PC-9 (cell line): ENCODE measurements at places on chromosomes 1 and 21. TPM values are rescaled to one million over a fixed set of nuclear protein-coding genes. Genes with fewer than 3 reads are reported as not detected.

DNA sequence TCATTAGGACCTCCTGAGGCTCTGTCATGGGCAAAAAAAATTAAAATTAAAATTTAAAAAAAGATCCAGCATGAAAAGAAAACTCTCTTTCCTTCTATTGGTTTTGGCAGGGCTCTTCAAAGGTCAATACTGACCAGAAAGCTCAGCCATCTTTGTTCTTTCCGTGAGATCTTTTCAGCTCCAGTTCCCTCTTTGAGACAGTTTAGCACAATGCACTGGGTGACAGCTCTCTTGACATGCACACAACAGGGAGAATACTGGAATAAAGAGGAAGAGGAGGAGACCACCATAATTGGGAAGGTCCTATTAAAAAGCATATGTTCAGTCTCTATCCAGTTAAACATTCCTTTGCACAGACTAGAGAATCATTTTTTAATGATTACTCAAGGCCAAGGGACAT is 6.3 kb downstream of the LIX1L start:
- H3K36me3 ChIP-seq, result no peaks in the 10 kb centered on the region
- H3K27ac ChIP-seq, result no peak overlapping the region
- no peak overlapping the region for H3K4me3 ChIP-seq
- DNase-seq, result no peak

DNA sequence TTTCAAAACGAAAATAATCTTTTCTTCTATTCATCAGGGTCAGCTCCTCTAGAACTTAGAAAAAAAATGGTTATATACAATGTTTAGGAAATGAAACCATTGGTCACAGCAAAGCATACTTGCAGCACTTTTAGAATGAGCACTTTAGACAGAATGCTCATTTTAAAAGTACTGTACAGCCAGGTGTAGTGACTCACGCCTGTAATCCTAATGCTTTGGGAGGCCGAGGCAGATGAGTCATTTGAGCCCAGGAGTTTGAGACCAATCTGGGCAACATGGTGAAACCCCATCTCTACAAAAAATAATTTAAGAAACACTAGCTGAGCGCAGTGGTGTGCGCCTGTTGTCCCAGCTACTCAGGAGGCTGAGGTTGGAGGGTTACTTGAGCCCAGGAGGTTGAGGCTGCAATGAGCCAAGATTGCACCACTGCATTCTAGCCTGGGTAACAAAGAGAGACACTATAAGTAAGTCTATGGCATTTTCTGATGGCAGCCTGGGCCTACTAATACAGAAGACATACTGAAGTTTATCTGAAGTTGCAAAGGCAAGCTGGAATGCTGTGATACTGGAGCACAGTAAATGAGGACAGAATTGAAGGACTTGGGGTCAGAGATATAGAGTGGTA is 48.9 kb upstream of the ZNF326 start:
- no peak overlapping the region for H3K4me3 ChIP-seq

- peaks cover 45% of the 10 kb centered on the region for H3K4me1 ChIP-seq
- H3K27me3 ChIP-seq, result no peaks in the 10 kb centered on the region
- no peak overlapping the region for H3K4me3 ChIP-seq
- no peak overlapping the region for H3K27ac ChIP-seq
- no peaks in the 10 kb centered on the region for H3K36me3 ChIP-seq
- DNase-seq, result no peak
Measured at GRCh38 chr21:36185523-36185922, 28.9 kb downstream of the DOP1B start.

Gene TIAM1
- 19.7 and 22.5 TPM in 2 replicates for total RNA-seq

Gene KCNK2
- 0.48 and 0.90 TPM in 2 replicates for total RNA-seq

DNA sequence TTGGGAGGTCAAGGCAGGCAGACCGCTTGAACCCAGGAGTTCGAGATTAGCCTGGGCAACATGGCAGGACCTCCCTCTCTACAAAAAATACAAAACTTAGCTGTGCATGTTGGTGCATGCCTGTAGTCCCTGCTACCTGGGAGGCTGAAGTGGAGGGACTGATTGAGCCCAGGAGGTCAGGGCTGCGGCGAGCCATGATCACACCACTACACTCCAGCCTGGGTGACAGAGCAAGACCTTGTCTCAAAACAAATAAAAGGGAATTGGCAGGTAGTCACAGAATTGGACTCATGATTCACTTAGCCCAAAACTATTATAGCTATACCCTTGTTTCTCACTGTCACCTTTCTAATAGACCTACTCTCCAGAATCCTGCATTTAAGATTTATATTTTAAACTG is 5.5 kb downstream of the TADA1 start:
- H3K27me3 ChIP-seq, result no peaks in the 10 kb centered on the region
- no peaks in the 10 kb centered on the region for H3K36me3 ChIP-seq
- H3K4me3 ChIP-seq, result no peak overlapping the region
